B cell (primary cell): ENCODE measurements at places on chromosomes 6 and 20.

DNA sequence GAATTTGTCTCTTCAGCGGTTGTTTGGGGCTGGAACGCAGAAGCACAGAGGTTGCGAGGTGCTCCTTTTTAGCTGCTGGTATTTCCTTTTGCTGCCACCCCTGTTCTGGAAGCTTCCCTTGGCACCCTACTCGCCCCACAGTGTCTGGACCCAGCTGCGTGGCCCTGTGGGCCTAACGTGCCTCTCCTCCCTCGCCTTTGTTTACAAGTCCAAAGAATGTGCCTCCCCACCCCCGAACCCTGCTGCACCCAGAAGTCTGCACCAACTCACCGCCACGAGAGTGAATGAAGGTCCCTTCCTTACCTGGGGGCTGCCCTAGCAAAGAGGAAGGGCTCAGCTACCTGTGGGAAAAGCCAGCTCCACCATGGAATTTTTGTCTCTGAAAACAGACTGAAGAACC lies 139.7 kb upstream of the RPS6KA2 start:
- DNase-seq, result no peak

DNA sequence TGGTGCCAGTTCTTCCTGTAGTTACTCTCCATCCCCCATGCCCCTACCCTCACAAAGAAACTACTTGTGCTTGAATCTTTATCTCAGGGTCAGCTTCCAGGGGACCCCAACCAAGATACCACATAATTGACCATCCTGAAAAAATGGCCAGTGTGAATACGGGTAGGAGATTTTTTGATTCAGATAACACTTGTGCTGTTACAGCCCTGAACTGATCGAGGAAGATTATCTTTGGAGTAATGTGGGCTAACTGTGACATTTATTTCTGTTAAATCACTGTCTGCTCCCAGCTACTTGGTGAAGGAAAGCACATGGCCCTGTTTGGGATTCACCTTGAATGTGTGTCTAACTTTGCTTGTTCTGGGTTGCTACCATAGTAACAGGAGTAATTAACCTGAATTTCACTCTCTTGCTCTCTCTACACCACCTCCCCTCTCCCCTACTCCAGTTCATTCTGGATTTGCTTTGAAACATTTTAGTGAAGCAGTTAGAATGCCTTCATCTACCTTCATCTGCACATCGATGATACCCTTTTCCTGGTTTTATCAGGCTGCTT lies 219.6 kb upstream of the CHD6 start:
- DNase-seq, result no peak

- no peak for DNase-seq
These were observed 57.7 kb upstream of the SLC22A1 start for GRCh38 chr6:160063771-160064413.

GRCh38 chr6:131317516-131317915 lies 182.2 kb downstream of the AKAP7 start:
- DNase-seq, result no peak

DNA sequence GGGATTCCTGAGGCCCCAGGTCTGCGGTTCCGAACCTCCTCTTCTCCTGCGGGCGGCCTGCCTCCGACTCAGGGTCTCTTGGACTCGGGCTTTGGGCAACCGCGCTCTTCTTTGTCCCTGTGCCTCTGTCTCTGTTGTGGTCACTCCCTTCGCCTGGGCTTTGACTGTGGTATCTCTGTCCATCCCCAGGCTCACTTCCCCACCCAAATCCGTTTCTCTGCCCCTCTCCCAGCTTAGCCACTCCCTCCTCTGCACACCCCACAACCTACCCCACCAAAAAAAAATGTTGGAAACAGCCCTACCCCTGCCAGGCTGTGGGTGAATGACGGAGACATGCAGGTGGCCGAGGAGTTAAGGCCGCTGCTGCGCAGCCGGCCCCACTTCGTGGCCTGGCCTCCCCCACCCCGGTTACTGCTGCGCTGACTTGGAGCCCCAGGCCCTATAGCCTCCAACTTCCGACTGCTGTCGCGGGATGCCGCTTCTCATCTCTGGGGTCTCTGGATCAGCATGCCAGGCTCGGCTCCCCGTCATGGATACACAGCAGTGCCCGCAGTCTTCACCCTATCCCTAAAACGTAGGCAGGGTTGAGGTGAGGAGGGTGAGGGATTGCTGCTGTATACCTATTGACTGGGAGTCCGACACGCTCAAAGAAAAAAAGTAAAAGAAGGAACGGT lies 2.7 kb upstream of the MAFB start:
- DNase-seq, result no peak

- DNase-seq, result no peak
These were observed 160.4 kb upstream of the SMLR1 start for GRCh38 chr6:130666786-130667185.

DNA sequence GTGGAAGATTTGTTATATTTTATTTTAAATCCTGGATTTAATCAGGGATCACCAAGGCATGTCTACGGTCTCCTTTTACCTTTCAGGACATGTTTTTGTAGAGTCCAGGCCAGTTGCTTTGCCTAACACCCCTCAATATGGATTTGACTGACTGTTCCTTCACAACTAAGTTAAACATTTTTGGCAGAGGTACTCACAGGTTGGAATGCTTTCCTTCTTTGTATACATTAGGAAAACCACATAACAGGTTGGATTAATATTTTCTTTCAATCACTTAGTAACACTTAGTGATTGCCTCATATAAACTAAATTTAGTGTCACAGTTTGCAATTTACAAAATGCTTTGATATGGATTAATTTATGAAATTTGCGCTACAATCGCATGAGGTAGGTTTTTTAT lies 64.5 kb downstream of the IPCEF1 start:
- DNase-seq, result no peak

DNA sequence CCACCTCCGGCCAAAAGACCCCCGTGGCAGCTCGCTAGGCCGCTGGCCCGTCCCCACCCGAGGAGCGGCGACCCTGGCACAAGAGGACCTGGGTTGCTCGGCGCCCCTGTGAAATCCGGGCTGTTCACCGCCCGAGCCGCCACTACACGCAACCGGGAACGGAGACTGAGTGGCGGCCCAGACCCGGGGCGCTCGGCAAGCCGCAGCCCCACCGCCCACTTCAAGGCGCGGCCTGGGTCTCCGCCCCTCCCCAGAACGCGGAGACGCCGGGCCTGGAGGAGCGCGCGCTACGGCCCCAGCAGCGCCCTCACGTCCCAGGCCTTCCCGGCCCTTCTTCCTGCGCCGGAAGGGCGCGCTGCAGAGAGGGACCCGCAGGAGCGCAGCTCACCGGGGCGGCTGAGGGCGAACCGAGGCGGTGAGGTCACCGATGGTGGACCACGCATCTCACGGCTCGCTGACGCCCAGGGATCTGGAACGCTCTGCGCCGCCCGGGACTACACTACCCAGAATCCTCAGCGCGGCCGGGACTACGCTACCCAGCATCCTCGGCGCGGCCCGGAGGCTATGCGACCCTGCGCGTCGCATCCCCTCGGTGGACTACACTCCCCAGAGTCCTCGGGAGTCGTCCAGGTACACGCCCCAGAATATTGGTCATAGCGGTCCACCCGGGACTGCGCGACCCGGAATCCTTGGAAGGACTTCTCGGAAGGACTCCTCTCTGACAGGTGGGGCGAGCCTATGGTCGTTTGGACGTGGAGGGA lies at the start of gene ZNF337:
Gene ZNF337 (minus strand): TSS at position 483 of the 761 bp plus-strand sequence. CDS start 10,436 bp downstream, outside the sequence.
- DNase-seq, result peak; percentile 93

GRCh38 chr6:139611327-139612134 lies 237.1 kb upstream of the CITED2 start:
- no peak for DNase-seq

- DNase-seq, result no peak
These were observed 47.2 kb upstream of the IPCEF1 start for GRCh38 chr6:154403788-154404187.

- no peak for DNase-seq
These were observed 6.7 kb downstream of the SNAI1 start for GRCh38 chr20:49989234-49990065.

DNA sequence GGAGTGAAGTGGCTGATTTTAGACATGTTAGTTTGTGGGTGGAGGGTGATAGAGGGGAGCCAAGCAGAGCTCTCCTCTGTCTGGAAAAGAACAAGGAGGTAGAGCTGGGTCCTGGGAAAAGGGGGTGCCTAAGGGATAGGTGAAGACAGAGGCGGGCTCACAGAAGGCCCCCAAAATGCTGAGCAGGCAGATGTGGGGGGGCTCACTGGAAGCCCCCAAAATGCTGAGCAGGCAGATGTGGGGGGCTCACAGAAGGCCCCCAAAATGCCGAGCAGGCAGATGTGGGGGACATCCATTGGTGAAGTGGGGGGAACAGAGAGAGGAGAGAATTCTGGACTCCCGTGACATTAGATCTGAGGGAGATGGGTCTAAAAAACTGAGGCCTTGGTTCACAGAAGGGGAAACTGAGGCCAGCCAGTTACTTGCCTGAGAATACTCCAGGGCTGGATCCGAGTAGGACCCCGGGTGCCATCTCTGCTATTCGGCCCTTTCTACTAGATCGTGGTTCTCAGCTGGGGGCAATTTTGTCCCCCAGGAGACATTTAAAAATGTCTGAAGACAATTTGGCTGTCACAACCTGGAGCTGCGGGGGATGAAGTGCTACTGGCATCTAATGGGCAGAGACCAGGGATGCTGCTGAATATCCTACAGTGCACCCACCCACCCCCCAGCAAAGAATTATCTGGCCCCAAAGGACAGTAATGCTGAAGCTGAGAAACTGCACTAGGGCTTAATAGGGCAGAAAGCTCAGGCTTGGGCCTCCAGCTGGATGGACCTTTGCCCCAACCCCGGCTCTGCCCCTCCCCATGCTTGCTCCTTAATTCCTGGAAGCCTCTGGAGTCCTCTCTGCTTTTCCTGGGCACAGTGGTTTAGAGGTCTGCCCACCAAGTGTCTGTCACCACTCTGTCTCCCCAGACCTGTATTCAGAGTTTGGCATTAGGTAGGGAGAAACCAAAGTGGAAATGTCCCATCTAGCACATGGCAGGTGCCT lies 2.1 kb downstream of the LPIN3 start:
- no peak for DNase-seq

DNA sequence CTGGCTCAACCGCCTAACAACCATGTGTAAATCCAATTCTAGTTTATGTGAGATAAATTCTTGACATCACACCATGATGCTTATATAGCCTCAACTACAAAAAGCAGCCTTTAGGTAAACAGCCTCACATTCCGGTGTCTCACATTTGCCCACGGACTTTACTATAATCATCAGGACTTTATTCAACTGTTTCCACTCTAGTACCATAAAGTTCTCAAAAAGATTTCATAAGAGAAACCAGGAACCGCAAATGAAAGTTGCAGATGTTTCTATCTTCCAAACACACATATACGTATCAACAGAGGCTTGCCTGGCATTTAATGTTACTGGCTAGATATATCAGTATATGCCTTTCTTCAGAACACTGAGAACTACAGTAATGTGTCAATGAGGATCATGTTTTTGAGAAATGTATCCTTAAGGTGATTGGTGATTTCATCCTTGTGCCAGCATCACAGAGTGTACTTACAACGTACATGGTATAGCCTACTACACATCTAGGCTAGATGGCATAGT lies 80.0 kb downstream of the EPB41L2 start:
- DNase-seq, result no peak

DNA sequence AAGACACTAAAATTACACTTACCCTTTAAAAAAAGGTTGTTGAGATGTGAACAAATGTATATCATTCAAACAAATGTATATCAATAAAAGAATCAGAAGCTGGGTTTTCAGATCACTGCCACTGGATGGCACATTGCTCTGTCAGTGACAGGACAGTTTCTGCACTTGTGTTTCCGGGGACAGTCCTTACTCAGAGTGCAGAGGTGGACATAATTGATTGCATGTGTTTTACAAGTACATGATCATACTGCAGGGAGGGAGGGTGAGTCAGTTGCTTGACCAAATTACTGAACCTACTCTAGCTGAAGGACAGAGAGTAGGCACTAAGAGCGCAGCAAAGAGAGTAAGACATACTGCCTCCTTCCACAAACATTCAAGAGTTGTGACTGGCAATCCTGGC lies 302.3 kb downstream of the TENT5A start:
- no peak for DNase-seq

GRCh38 chr6:142943711-142944123 lies 1.3 kb downstream of the HIVEP2 start:
- no peak for DNase-seq

GRCh38 chr6:119116712-119117281 lies 38.3 kb upstream of the FAM184A start:
- no peak for DNase-seq

GRCh38 chr20:59776059-59776603 lies 157.3 kb downstream of the SYCP2 start:
- no peak for DNase-seq

- no peak for DNase-seq
These were observed 16.8 kb downstream of the GNAS-AS1 start for GRCh38 chr20:58833921-58834320.

GRCh38 chr6:105034470-105034869 lies 77.6 kb downstream of the LIN28B start:
- DNase-seq, result no peak

DNA sequence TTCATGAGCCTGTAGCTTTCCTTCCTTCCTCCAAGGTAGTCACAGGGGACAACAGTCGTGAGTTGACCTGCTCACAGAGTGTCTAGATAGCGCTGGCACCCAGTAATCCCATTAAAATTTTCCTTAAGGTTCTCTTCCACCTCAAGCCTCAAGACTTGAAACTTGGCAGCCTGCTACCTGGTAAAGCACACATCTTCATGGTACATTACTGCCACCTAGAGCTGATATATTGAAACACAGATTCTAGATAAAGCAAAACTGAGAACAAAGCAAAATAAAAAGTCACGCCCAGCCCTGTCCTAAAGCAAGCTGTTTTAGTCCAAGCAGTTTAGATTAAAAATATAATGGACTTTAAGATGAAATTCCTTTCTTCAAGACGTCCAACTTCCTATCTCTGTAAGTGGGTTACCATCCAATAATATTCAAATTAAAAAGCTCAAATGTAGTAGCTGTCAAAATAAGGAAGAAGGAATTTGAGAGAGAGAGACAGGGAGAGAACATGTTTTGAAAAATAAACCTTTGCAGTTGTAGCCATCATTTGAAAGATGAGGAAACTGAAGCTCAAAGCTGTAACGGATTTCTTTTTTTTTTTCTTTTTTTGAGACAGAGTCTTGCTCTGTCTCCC lies 50.7 kb upstream of the CD83 start:
- DNase-seq, result peak; percentile 81

DNA sequence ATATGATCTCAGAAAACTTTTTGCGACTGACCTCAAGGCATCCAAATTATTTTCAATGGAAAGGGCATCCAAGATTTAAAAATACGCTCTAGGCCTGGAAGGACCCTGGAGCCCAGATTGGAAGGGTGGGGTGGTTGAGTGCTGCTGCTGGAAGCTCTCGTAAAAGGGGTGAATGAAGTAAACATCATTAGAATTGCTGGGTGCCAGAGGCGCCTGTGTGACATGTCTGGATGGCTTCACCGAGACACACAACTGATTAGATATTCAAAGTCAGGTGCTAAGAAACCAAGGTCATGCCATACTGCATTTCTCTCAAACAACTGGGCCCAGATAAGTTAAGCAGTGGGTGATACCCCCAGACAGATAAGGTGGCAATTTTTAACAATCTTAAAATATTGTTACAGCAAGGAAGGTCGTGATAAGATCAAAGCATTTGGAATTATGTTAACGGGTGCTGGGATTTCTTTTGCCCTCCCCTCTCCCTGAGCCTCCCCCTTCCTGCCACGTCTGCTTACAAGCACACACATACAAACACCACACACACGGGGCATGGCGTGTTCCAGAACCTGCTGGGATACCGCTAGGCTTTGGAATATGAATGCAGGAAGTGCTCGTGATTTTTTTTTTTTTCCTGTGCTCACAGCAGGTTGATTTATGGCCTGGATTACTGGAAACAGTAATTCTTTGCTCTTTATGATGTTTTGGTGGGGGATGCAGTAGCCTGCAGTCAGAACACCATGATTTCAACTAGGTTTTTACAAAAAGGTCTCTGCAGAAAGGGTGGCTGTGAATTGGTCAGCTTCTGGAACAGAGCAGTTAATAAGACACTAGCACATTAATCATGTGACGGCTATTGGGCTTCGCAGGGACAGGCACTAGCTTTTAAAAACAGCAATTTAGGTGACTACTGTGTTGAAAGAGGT lies 551.2 kb downstream of the QKI start:
- no peak for DNase-seq
